ENCODE measurements at places on chromosomes 2 and 18.

- DNase-seq, result no peak
Measured at GRCh38 chr2:62727259-62727867, 21.9 kb downstream of the EHBP1 start.

- DNase-seq, result no peak
Measured at GRCh38 chr2:238874330-238875050, 26.6 kb downstream of the TWIST2 start.

DNA sequence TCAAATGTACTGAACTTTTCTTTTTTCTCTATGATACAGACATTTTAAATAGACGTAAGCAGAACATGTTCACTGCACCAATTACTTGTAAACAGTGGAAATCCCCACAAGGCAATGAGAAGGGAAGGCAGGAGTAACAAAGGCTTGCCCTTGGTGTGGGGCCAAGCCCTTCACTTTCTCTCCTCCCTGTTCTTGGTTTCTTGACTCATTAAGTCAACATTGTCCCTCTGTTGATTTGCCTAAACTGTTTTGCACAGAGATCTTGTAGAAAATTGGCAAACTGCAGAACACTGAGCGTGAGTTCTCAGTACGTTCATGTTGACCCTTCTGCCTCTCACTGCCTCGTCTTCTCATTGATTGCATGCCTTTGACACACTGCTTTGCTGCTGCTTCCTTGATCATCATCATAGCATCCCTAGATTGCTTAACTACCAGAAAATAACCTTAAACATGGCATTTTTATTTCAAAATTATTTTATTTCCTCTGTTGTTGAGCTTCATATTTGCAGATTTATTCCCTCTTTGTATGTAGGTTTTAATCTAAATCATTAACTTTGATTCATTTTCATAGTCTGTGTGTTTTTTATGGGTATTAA lies 257.7 kb downstream of the PTGR3 start:
- peak; percentile 1 for DNase-seq

- DNase-seq, result no peak
Measured at GRCh38 chr18:3810296-3810695, 360.3 kb downstream of the TGIF1 start.

DNA sequence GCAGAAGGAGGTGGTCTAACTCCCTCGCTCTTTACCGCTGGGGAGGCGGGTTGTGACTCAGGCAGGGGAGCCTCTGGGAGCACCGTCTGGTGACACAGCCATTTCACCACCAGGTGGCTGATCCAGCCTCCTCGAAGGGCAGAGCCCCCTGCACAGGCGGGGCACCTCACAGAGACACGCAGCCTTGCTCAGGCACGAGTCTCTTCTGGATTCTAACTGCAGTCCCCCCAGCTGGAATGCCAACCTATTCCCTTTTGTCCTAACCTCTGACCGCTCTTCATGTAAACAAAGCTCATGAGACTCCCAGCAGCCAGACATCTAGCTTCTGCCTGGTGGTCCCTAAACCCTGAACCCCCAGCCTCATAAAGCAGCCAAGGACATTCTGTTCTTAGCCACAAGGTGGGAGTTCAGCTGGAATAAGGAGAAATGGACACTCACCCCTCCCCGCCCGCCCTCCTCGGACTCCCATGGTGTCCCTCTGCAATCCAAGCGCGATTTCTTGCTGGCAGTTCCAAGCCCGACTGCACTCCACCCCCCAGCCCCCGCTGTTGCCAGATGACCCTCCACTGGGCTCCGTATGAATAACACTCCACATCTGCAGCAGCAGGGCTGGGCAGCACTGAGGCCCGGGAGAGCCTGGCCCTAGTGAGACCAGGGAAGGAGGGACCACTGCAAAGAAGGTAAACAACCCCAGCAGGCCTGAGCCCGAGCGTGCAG lies 84.3 kb downstream of the TNS1 start:
- DNase-seq, result no peak

DNA sequence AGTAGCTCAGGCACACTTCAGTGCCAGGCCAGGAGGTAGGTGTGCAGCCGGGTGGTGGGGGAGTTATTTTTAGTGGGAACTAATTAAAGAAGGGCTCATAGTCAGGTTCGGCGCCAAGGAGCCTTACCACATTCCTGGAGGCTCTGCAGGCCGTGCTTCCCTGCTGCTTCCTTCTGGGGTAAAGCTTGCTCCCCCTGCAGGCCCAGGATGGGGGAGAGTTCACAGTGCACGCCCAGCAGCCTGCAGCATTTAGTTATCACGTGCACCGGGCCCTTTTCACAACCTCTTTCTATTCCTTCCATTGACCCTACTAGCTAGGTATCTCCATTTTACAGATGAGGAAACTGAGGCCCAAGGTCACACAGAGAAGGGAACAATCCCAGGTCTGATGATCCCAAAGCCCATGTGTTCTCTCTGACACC lies 2.5 kb downstream of the KCNF1 start:
- no peak for DNase-seq

DNA sequence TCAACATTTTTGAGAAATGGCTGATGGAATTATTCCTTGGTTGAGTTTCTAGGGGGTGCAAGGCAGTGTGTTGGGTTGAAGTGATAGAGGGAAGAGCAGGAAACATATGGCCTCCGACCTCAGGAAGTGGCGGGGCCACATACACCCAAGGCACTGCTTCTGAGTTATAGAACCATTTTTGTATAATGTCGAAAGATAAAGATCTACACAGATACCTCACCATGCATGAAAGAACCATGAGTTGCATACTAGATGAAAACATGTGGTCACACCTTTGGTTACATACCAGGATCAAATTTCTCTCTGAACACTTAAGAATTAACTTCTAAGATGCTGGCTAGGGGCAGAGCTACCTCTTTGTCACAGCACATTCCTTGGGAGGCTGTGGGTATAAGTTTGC lies 23.2 kb downstream of the LAMA3 start:
- no peak for DNase-seq

DNA sequence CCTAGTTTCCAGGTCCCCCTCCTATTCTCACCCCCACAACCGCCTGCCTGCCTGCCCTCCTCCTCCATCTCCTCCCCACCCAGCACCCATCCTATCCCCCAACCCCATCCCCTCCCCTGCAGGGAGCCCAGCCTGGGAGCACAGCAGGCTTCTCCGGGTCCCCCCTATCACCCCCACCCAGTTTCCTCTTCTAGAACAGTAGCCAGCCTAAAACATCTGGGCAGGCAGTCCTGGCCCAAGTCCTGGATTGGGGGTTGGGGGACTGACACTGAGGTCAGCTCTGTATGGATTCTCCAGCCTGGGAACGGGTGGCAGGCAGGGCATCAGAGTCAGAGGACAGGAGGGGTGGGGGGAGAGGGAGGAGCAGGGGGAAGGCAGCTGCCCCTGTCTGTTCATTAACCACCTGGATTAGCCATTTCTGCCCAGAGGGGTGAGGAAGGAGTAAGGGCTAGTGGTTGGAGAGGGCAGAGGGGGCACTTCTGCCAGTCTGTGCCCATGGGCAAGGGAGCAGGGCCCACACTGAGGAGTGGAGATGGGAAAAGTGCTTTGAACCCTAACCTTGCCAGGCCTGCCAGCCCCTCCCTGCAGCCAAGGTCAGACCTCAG lies 60.0 kb downstream of the TNS1 start:
- DNase-seq, result no peak

DNA sequence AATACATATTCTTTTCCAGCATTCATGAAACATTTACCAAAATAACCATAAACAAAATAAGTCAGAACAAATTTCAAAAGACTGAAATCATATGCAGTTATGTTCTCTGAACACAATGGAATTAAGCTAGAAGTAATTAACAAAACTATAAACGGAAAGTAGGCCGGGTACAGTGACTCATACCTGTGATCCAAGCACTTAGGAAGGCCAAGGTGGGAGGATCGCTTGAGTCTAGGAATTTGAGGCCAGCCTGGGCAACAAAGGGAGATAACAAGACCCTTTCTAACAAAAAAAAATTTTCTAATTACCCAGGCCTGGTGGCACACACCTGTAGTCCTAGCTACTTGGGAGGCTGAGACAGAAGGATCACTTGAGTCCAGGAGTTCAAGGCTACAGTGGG lies 14.9 kb downstream of the ATAD2B start:
- DNase-seq, result no peak

- DNase-seq, result no peak
Measured at GRCh38 chr2:120422465-120423160, 76.7 kb downstream of the INHBB start.

DNA sequence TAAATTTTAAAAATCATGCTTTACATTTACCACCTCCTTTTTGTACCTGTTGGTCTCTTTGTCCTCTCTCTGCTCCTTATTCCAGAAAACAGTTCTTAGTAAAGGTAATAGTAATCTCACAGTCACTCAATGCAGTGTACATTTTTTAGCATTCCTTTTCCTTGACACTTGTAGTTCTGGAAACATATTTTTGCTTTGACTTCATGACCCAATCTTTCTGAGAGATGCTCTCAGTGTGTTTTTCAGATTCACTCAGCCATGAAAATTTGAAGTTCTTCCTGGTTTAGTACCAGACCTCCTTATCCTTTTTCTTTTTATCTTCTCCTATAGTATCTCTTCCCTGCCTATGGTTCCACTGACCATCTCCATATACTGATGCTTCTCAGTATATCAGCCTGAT lies 747.5 kb upstream of the ZEB2 start:
- DNase-seq, result no peak

DNA sequence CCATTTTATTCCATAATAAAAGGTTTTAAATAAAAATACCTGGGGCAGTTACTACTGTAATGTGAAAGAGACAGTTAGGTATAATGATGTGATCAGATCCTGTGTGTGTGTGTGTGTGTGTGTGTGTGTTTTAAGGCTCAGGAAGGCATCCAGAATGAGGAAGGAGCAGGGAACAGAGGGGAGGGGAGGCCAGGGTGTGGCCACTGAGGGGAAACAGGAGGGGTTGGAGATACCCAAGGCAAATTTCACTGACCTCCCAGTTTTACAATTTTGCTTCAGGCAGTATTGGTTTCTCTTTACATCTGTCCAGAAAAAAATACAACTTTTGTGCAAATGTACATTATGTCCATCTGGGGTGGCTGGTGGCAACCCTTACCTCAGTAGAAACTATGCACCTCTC lies 163.5 kb upstream of the FBXO11 start:
- DNase-seq, result no peak

- no peak for DNase-seq
Measured at GRCh38 chr2:133104871-133105270, 434.9 kb upstream of the LYPD1 start.

GRCh38 chr2:18910843-18911242 lies 321.5 kb upstream of the NT5C1B start:
- DNase-seq, result no peak

- no peak for DNase-seq
Measured at GRCh38 chr2:30985493-30986230, 152.6 kb downstream of the GALNT14 start.

DNA sequence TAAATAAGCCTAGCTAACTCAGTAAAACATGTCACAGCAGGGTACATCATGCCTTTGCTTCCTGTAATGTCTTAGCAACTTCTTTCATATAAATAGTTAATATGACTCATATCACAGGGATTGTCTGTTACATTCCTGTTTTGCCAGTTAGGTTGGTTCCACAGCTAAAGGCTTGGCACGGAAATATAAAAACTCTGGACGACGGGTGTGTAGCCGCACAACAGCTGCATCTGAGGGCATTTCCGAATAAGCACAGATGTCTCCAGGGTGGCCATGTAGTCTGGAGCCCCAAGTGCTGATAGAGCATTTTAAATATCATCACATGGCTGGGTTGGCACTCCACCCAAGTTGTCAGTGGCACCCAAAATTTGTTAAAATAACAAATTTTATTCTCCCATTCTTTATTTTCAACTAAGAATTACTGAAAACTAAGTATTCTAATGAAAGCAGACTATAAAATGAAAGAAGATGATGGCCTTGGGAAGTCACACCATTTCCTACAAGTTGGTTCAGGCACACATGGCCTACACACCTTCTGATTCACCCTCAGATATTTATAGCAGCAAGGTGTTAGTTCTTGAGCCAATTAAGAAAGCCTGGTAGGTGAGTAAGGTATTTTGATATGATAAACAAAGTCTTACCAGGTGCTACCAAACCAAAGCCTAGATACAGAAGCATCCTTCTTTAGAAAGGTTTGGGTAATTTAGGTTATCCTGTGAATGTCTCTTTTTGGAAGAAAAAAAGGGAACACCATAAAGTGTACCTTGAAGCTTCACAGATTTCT lies 61.8 kb upstream of the STK17B start:
- no peak for DNase-seq

DNA sequence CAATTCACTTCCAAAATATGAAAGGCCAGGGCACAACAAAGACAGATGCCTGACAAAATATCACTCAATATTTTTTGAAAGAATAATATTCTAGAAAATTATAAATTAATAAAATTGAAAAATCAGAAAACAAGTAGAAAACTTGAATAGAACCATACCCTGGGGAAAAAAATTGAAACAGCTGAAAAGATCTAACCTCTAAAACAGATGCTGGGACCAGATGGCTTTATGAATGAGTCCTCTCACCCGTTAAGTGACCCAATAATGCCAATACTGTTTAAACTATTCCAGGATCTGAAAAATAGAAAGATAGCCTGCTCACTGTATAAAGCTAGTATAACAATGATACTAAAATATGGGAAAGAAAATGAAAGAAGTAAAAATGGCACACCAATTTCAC lies 322.3 kb upstream of the VWC2L start:
- no peak for DNase-seq

DNA sequence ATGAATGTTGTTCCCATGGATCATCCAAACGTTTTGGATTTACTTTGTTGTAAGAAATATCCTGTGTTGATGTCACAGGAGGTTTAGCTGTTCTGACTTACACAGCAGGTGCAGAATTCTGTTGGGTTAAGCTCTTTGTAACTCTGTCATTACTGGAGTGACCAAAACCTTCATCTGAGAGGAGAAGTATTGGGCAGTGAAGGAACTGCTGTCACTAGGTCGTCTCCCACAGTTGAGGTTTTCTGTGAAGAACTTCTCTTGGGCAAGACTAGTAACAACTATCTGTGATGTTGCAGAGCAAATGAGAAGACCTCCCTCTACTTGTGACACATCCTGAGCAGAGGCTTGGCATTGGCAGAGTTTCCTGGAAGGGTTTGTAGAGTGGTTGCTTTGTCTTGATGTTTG lies 2.9 kb downstream of the SPTBN1 start:
- DNase-seq, result no peak

- no peak for DNase-seq
Measured at GRCh38 chr2:105539331-105539730, 140.5 kb upstream of the FHL2 start.

DNA sequence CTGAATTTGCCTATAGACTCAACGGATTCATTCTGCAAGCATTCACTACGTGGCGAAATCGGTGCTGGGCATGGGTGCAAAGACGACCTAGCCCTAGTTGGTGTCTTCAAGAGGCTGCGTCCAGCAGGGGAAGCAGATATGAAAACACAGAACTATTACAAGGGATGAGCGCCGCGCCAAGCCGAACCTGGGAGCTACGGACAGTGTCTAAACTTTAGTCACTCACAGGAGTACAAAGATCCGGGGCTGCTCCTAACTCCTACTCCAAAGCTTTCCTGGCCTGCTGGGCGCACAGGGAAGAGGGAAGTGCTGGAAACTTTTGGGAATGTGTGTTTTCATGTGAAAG lies 732 bp upstream of the ANXA4 start:
- DNase-seq, result no peak

- DNase-seq, result no peak
Measured at GRCh38 chr2:99793022-99793421, 303.2 kb upstream of the REV1 start.

GRCh38 chr2:45713591-45713990 lies 62.1 kb downstream of the PRKCE start:
- DNase-seq, result no peak
